ENCODE measurements at places on chromosomes 2 and 18. TPM values are rescaled to one million over a fixed set of nuclear protein-coding genes. Genes with fewer than 3 reads are reported as not detected.

The GKN2 gene
- not detected for total RNA-seq

The LDLRAD4 gene
- total RNA-seq, result 50.9 TPM

The DPYSL5 gene
- total RNA-seq, result not detected

The SIX3 gene
- total RNA-seq, result not detected

The SGO2 gene
- 2.1 TPM for total RNA-seq

The MAP3K2 gene
- total RNA-seq, result 153 TPM

The CYBRD1 gene
- total RNA-seq, result 7.5 TPM

The UGT1A5 gene
- not detected for total RNA-seq

The UNC80 gene
- not detected for total RNA-seq

The ERFE gene
- 0.10 TPM for total RNA-seq

The CFAP65 gene
- total RNA-seq, result 0.10 TPM

The SLC5A6 gene
- 48.4 TPM for total RNA-seq

The ZEB2 gene
- total RNA-seq, result 511 TPM

The TIA1 gene
- total RNA-seq, result 57.1 TPM
